ENCODE measurements at places on chromosomes 1 and 21. TPM values are rescaled to one million over a fixed set of nuclear protein-coding genes. Genes with fewer than 3 reads are reported as not detected.

The PCP4 gene
- total RNA-seq = 1.6 TPM

The TNNI3K gene
- 23.4 TPM for total RNA-seq

The IFFO2 gene
- 5.8 TPM for total RNA-seq

The SRGAP2C gene
- total RNA-seq = 56.6 TPM

The FMO3 gene
- not detected for total RNA-seq

The PPM1J gene
- 4.4 TPM for total RNA-seq

The CDA gene
- total RNA-seq = not detected

The OR14K1 gene
- not detected for total RNA-seq

The RAVER2 gene
- total RNA-seq = 22.9 TPM

The LCE1C gene
- total RNA-seq = not detected

The DNASE2B gene
- 0.16 TPM for total RNA-seq

The OLIG2 gene
- total RNA-seq = 23.9 TPM

The TRIM58 gene
- 3.1 TPM for total RNA-seq

The GPATCH4 gene
- 10.3 TPM for total RNA-seq

The SLC1A7 gene
- not detected for total RNA-seq

The ADAM30 gene
- not detected for total RNA-seq

The CORT gene
- 3.0 TPM for total RNA-seq

The NKAIN1 gene
- total RNA-seq = 33.4 TPM

The LYPD8 gene
- not detected for total RNA-seq

The TRIM67 gene
- total RNA-seq = 44.9 TPM

The RUSC1 gene
- 46.6 TPM for total RNA-seq

The AMY1B gene
- total RNA-seq = not detected

The FAM167B gene
- total RNA-seq = 2.0 TPM

The KRTAP19-3 gene
- not detected for total RNA-seq

The OR2T6 gene
- 0.31 TPM for total RNA-seq

The TRPM2 gene
- 1.2 TPM for total RNA-seq

The IFI44L gene
- 27.5 TPM for total RNA-seq

The HES5 gene
- 25.4 TPM for total RNA-seq

The METTL13 gene
- 20.9 TPM for total RNA-seq

The CITED4 gene
- 0.62 TPM for total RNA-seq

The RIMS3 gene
- total RNA-seq = 24.6 TPM

The AIRE gene
- total RNA-seq = not detected

The HENMT1 gene
- 28.1 TPM for total RNA-seq

The CFAP74 gene
- 0.47 TPM for total RNA-seq
